D341Med (cell line): ENCODE measurements at places on chromosomes 5 and 9.
A peak's percentile ranks its signal among the peaks of the same experiment; 100 is the strongest.

DNA sequence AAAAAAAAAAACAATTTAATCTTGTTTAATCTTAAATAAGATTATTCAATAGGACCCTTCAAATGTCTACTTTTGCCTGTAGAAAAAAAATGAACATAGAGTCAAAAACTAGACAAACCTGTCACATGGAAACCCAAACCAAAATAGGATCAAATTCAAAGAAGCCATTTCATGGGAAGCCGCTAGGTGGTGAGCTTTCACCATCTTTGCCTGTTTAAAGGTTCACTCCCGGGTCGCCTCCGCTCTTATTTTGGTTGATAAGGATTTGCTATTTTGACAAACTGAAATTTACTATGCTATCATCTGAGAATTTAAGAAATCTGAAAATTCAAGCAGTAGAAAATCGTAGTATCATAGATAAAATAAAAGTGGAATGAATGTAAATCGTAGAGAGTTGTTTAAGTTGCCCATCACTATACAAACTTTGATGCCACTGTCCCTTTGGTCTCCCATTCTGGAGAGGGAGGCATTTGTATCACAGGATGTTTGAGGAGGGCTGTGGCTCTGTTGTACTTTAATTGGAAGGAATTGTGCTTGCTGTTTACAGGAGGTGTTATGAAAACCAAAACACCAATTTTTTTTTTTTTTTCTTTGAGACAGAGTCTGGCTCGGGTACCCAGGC is 43.5 kb upstream of the DNAH5 start:
- peak; percentile 73 for DNase-seq

GRCh38 chr9:99299211-99300102 is 77.4 kb downstream of the SEC61B start:
- DNase-seq, result peak; percentile 45

DNA sequence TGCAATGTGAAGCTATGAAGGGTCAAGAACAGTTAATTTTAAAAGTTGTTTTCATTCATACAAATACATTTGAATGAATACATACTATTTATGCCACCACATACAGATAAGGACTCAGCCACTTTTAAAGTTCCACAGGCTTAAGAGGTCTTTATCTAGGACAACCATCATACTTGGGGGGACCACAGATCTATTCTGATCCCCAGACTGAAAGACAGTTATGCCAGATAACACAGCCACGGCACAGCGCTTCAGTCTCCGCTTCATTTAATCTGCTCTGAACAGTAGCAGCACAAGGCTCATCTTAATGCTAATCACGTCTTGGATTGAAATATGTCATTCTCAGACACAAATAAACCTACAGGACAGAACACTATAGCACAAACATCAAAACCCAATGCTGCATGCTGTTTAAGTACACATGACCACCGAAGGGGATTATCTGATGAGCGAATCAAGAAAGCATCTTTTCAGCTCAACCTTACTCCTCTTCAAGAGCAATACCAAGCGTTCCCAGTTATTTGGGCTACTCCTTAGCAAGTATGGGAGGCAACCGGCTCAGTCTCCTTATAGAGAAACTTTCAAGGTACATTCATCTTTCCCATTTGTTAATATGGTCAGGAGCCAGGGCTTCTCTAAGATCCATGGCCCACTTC is 33.3 kb downstream of the PUM3 start:
- no peak for DNase-seq

DNA sequence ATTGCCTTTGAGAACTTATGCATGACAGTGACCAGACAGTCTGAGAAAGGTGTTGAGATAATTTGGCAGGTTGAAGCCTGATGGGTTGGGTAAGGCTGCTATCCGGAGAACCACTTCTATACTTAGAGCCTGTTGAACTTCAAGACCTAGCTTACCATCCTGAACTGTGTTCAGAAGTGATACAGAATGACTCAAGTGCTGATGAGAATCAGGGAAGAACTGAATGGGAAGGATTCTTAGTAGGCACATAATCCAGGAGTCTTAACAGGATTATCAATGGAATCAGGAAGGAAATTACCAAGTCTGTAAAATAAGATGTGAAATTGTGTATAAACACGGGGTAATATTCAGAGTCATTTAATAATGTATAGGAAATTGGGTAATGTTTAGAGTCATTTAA is 9.0 kb upstream of the PAPPA start:
- DNase-seq, result no peak

DNA sequence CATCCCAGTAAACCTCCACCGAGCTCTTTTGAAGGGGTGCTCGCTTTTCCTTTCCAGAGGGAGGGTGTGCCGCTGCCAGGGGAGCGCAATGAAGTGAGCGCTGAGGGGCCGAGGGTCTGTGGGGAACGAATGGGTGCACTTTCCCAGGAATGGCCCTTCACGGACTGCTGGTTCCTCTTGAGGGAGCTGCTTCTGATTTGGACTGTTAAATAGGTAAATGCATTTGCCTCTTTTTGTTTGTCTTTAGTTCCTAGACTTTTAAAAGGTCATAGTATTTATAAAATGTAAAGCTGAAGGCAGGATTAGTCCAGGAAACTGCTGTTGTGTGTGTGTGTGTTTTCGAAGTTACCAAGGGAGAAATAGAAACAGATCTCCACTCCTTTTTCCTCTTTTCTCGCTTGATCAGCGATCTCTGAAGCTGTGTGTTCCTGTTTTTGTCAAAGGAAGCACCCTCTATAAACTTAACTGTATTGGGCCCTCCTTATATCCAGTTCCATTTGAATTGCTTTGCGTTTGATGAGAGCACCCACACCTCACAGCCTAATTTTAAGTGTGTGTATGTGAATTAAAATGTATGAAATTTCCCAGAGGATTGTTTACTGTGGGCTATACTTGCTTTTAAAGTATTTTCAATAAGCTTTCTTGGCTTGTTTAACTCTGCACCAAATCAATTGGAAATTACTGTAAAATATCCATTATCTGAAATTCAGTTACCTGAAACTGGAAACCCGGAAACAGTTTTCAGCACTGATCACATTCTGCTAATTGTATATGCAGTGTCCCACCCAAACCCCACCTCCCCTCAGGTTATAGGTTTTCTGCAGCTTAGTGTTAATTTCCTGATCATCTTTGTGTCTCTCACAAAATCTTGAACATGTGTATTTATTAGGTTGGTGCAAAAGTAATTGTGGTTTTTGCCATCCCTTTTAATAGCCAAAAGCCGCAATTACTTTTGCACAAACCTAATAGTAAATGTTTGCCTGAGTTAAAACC is 966 bp downstream of the SNX2 start:
- no peak for DNase-seq

DNA sequence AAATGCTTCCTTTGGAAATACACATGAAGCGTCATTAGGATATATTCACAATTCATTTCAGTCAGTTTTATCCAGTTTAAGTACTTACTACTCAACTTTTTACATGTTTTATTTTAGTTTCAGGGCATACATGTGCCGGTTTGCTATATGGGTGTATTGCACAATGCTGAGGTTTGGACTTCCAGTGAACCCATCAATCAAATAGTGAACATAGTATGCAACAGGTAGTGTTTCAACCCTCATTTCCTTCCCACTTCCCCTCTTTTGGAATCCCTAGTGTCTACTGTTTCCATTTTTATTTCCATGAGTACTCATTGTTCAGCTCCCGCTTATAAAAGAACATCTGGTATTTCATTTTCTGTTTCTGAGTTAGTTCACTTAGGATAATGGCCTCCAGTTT is 74.7 kb downstream of the TMEM161B start:
- DNase-seq, result no peak

- DNase-seq, result no peak
Observed at GRCh38 chr5:42636425-42636824, 120.2 kb upstream of the CCDC152 start.
